ENCODE measurements at places on chromosomes 3 and 15.

- DNase-seq: no peak
Observed at GRCh38 chr15:48602358-48603122, 43.0 kb downstream of the FBN1 start.

DNA sequence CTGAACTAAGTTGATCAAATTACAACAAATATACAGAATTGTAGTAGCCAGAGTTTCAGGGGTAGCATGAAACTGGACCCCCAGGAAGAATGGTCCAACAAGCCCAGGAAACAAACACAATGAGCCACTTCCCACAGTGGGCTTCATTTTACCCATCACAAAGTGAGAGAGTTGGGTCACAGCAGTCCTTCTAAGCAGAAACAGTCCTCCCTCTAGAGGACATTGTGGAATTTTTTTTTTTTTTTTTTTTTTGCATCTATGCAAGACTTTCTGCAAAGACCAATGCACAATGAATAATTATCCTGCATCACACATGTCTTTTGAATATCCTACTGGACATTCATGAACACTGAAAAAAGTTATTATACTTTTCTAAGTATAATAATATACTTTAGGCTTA, 73.8 kb upstream of the ATP13A5 start:
- no peak for DNase-seq

DNA sequence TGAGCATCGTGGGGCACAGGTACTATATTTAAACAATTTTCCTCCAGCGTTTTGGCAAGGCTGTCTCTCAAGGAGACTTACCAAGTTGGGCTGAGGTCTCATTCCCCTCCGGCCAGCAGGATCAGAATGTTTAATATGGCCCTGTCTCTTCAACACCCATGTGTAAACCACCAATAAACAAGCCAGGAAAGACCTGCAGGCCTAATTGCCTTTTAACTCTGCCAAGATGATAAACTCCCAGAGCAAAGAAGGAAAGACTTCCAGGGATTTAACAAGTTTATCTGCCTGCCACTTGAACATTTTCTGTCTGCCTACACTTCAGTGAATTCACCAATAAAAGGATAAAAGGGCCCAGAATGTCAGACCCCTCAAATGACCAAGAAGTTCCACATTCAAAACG, 130.3 kb upstream of the WNT5A start:
- no peak for DNase-seq

DNA sequence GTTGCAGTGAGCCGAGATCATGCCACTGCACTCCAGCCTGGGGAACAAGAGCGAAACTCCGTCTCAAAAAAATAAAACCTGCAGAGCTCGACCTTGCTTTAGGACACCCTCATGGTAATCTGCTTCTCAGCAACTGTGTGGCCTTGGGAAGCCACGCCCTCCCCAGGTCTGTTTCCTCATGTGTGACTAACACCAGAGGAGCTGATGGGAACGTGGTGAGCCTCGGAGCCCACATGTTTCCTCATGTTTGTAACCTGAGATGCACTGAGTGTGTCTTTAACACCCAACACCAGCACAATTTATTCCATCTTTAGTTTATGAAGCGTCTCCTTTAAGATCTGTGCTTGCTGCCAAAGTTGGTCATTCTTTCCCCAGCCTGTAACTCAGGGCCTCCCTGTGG, 142.8 kb downstream of the OCA2 start:
- DNase-seq: no peak

GRCh38 chr3:11002371-11002807, 9.8 kb downstream of the SLC6A1 start:
- DNase-seq: no peak

DNA sequence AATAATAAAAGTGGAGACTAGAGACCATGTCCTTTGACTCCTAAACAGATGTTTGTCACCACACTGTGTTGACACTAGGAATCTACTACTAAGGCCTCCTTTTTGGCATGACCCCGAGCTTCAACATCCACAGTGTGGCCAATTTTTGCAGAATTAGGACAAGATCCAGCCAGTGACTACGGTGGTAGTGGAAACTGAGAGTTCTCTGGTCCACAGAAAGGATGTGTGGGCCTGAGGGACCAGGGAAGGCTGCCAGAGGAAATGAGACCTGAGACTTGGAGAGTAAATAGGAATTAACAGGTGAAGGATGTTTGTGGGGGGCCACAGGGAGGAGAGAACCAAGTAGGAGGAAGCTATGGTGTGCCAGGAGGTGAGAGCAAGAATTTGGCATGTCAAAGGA, 122.7 kb downstream of the CHCHD6 start:
- no peak for DNase-seq

GRCh38 chr3:59660852-59661625, 611.2 kb upstream of the CFAP20DC start:
- no peak for DNase-seq

DNA sequence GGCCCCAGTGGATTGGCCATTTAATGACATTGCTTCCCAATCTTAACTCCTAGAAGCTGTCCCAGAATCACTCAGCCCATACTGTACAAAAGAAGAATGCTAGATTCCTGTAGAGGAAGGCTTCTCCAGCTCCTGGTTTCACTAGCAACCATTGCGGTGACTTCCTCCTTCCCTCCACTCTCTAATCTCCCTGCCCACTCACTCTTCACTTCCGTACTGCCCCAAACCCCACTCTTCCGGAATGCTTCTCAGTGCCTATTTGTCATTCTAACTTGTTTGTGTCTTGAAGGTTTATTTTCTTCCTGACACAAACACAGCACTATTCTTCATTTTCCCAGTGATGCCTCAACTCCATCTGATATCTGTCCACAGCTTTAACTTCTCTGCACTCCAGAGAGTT, 97.1 kb upstream of the SPATA16 start:
- DNase-seq: no peak

DNA sequence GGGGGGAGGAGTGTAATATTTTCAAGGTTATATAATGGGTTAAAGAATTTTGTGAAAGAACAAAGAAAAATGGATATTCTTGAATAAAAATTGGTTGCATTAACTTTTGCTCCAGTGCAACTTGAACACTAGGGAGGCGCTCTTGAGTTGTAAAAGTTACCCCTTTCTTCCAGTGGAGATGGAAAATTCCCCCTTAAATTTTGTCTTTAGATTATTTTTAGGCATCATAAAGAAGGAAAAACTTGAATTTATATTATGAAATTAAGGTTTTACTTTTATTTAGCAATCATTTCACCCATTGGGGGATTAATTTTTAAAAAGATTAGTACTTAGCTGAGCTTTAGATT, 550 bp upstream of the CHD2 start:
- DNase-seq: no peak

GRCh38 chr15:63573533-63573932, 23.7 kb upstream of the FBXL22 start:
- no peak for DNase-seq

DNA sequence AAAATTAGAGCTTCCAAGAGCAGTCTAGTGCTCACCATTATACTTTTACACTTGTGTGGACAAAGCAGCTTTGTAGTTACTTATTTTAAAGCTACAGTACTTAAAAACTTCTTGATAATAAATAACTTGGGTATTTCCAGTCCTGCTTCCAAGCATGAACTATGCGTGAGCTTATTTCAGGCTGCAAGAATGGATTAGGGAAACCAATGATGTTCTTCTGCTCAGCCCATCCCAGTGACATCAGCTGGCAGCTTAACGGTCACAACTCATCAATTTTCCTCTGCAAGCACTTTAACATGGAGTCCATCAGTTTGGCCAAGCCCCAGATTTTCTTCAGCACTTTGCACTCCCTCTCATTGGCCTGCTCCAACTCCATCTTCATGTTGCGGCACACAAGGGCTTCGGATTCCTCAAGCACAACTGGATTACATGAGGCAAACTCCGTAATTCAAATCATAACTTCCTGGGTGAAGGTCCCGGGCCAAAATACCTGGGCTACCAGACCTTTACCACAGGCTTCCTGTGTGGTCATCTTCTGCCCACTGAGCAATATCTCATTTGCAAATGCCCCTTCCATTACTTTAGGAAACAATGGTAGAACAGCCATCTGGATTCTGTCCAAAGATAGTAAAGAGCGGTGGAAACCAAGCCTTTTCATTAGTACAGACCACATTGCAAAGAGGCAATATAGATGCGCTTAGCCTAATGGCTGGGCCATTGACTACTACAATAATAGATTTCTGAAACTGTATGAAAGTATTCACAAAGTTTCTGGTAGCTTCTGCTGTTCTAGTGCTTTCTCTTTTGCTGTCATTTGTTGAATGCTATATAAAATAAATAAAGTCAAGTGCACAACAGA, 87.5 kb upstream of the DAZL start:
- DNase-seq: no peak

DNA sequence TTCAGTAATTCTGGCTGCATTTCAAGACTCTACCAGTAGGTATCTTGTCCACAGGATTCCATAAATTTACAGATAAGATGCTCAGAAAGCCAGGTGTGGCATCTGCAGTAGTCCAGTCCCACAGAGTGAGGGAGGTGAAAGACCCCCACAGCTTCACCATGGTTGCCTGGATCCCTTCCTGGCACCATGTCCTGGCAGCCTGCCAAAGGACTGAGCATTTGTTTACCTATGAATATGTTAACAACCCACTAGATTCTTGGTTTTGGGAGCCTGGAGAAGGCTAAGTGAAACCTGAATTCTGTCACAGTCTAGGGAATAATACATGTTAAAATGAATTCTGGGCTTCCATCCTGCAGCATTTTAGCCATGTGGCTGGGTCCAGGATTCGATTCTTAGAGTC, 14.9 kb downstream of the CHST2 start:
- DNase-seq: no peak

- DNase-seq: no peak
Observed at GRCh38 chr3:53801319-53801718, 44.9 kb downstream of the CHDH start.

DNA sequence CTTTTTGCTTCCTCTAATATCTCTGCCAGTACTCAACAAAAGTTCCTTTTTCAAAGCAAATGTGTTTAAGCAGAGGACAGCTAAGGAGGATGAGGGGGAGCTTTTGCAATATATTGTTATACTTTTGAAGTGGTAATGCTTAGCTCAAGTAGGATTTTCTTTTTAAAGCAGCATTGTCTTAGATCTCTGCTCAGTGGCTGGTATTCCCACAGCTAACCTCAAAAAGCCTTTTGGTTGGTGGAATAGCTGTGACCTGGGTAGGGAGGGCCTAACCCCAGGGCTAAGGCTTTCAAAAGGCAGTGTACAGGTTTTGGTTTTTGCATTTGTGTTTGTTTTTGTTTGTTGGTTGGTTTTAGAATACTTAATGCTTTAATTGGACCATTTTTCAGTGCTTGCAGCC, 76.1 kb downstream of the UBP1 start:
- no peak for DNase-seq

DNA sequence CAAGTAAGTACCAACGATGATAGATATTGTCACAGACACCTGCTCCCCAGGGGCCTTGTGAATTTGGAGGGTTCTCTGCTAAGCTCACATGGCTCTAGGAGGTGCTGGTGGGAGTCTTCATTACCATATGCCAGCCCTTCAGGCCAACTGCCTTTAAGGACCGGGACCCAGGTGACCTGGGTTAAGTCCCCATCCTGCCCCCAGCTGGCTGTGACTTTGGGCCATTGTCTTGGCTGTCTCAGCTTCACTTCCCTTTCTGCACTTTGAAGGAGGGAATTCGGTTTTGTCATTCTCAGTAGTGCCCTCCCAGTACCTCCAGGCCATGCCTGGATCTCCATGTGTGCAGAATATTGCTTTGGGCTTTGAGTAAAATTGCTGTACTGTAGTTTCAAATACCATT, 72.8 kb upstream of the ACAD9 start:
- no peak for DNase-seq

DNA sequence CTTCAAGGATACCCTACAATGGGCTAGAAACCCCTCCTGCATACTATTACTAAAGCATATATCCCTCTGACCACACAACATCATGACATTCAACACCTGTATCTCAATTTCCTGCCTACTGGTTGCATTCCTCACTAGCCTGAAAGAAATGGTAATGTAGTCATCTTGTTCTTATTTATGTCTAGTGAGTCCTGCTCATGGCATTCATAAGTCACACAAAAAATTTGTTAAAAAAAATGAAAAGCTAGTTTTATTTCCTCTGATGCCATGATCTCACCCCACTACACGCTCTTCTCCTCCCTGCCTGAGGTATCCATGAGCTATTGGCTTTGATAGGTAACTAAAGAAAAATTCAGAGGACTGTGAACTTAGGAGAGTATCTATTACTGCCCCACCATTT, 284.5 kb downstream of the ZNF385D start:
- no peak for DNase-seq

- no peak for DNase-seq
Observed at GRCh38 chr3:54963641-54964040, 35.8 kb upstream of the LRTM1 start.

- no peak for DNase-seq
Observed at GRCh38 chr3:46649436-46649835, 37.1 kb downstream of the FAM240A start.

- DNase-seq: no peak
Observed at GRCh38 chr3:125202197-125202596, 10.4 kb downstream of the SLC12A8 start.

DNA sequence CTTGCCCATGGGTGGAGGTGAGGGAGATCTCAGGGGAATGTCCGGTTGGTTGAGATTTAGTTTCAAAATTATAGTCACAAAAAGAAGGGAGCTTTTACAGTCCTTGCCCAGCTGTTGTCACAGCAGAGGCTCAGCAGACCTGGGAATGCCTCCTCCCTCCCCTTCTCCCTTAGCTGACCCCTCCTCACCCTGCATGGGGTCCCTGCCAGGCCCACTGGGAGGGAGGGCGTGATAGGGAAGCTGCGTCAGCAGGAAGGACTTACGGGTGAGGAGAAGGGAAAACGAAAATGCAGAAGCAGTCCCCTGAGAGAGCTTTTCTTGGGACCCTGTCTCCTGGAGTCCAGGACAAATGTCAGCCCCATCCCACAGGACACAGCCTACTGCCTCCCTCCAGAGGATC, 18.9 kb downstream of the SCN5A start:
- DNase-seq: no peak

- no peak for DNase-seq
Observed at GRCh38 chr3:5891711-5892110, 704.2 kb downstream of the EDEM1 start.

DNA sequence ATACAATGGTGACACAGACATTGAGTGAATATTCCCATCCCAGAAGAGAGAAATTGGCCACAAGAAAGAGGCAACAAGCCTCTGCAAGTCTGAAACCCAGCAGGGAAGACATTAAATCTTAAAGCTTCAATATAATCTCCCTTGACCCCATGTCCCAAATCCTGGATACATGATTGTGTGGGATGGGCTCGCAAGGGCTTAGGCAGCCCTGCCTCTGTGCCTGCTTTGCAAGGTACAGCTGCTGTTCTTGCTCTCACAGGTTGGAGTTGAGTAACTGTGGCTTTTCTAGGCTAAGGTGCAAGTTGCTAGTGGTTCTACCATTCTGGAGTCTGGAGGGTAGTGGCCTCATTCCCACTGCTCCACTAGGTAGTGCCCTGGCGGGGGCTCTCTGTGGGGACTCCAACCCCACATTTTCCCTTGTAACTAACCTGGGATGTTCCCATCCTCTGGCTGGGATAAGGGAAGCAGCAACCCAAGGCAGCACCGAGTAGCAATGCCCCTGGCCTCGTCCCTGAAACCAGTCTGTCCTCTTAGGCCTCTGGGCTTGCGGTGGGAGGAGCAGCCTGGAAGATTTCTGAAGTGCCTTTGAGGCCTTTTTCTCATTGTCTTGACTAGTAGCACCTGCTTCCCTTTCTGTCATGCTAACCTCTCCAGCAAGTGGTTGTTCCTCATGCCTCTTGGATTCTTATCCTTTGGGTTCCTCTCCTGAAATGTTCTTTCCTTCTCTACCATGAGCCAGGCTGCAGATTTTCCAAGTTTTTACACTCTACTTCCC, 90.0 kb downstream of the FAM174B start:
- no peak for DNase-seq

Measured in stimulated activated CD4-positive, alpha-beta T cell treated with anti-CD3 and anti-CD28 coated beads, Interleukin-4, amount 100 ng/mL, for 48 hours (primary cell).